ENCODE measurements at places on chromosomes 6 and 20. TPM values are rescaled to one million over a fixed set of nuclear protein-coding genes. Genes with fewer than 3 reads are reported as not detected.

DNA sequence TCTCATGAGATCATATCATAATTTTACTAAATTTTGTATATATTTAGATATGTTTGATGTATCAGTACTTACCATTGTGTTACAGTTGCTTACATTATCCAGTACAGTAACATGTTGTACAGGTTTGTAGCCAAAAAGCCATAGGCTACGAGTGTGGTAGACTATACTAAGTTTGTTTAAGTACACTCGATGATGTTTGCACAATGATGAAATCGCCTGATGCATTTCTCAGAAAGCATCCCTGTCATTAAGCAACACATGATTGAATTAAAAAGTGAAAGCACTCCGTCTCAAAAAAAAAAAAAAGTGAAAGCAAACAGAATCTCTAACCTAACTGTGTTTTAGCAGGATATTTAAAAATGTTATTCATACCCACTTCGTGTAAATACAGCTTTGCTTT is 104.9 kb upstream of the TFAP2D start:
- no peak for DNase-seq

DNA sequence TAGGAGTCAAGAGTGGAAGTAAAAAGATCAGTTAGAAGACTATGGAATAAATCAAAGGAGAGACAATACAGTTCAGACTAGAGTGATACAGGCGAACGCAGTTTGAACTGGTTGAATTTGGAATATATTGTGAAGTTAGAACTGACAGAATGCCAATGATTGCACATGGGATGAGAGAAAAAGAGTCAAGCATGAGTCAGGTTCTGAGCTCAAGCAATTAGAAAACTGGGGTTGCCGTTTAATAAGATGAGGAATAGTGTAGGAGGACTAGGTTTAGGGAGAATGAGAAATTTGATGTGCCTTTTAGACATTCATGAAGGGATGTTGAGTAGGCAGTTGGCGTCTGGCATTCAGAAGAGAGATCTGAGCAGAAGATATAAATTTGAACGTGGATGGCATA is 8.0 kb downstream of the RNF217 start:
- DNase-seq = no peak

DNA sequence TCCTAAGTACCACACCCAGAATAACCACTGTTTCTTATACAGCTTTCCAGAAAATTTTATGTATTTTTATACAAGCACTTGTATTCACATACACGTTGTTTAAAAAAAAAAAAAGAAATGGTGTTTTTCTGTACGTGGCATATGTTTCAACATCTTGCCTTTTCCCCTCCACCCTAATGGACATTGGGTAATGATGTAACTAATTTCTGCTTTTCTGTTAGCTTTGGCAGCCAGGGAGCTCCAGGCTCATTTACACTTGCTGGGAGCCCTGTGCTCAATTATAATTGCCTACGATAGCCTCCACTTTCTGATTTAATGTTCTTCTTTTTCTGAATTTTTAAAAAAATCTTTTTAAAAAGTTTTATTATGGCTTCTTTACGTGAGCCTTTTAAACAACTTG is 352.4 kb downstream of the UTRN start:
- DNase-seq = no peak

TTLL9 gene
- 0.32 TPM for polyA plus RNA-seq

DNA sequence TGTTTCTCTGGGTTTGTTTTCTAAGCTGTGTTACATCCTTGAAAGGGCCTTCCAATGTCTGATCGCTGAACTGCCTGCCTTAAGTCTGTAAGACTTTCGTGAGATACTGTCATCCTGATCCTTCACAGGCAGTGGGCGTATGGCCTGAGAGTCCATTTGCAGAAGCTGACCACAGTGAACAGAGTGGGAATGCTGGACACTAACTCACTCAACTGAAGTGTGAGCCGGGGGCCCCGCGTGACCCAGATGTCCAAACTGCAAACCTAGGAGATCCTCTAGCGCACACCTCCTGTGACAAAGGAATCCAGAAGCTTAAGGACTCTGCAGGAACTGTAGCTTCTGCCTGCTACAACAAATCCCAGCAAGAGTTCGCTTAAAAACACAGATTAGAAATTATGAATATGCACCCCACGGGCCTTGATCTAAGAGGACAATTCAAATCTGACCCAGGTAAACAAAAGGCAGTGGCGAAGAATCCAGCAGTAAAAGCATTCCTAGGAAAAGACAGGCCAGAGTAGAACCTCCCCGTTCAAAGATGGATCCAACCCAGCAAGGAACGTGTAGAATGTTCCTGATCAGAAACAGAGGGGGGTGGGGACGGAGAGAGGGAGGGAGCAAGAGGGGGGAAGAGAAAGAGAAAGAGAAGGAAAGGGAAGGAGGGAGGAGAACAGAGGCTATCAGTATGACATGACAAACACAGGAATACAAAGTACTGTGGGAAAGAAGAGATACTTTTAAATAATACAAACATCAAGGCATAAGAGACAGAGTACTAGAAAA is 135.0 kb upstream of the AFDN start:
- no peak for DNase-seq

CALHM5 gene
- polyA plus RNA-seq = 0.38 TPM

DNA sequence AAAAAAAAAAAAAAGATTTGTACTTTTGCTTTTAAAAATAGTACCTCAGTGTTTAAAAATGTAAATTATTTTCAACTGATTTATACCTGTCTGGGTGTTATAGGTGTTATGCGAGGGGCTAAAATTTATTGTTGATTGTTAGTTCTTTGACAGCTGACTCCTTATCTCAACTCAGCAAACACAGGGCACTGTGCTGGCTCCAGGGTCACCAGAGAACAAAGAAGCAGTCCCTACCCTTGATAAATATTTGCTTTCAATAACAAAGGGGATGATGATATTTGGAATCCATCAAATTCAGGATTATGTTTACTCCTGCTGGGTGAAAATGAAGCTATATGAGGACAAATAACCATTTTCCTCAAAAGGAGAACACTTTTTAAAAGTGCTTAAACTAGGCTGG is 34.2 kb upstream of the KAT14 start:
- DNase-seq = no peak

DNA sequence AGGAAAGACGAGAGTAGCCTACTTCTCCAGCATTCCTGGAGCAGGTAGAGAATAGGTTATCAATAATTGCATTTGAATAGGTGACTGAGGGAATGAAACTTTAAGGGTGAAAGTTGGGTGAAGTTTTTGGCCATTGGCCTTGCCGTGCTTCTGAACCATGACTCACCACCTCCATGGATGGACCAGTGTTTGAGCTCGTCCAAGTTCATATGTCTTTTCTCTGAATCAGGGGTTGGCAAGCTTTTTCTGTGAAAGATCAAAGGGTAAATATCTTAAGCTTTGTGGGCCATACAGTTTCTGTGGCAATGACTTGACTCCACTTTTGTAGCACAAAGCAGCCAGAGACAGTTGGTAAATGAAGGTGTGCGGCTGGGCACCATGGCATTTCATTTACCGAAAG is 31.8 kb downstream of the SNRNP48 start:
- DNase-seq = no peak

GRCh38 chr6:157996918-157997702 is 15.4 kb downstream of the SYNJ2 start:
- DNase-seq = no peak

CTAGE9 gene
- polyA plus RNA-seq = not detected

DNA sequence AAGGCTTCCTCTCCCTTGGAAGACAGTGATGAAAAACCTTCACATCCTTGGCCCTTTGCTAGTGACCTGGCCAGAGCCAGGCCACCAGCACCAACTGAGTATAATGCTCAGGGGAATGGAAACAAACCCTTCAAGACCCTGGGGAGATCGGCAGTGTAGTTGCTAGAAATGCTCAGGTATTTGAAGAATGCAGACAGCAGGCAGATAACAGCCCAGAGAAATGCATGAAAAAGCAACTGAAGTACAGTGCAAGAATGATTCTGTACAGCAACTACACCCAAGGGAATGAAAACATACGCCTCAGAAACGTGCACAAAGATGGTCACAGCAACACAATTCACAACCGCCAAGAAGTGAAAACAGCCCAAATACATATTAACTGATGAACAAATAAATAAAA is 41.1 kb downstream of the PPP1R3G start:
- no peak for DNase-seq

MRPS26 gene
- polyA plus RNA-seq = 152 TPM

HMGN3 gene
- polyA plus RNA-seq = 57.6 TPM

DNA sequence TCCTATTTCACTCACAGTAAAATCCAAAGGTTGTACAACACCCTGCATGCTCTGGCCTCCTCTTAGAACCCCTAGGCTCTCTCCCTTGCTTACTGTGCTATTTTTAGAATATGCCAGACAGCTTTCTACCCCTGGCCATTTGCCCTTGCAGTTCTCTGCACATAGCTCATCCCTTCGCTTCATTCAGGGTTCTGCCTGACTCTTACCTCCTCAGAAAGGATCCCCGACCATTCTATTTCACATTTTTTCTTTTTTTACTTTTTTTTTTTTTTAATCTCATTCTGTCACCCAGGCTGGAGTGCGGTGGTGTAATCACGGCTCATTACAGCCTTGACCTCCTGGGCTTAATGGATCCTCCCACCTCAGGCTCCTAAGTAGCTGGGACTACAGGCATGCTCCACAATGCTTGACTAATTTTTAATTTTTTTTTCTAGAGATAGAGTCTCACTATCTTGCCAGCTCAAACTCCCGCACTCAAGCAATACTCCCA is 33.6 kb downstream of the COMMD7 start:
- peak; percentile 19 for DNase-seq

DNA sequence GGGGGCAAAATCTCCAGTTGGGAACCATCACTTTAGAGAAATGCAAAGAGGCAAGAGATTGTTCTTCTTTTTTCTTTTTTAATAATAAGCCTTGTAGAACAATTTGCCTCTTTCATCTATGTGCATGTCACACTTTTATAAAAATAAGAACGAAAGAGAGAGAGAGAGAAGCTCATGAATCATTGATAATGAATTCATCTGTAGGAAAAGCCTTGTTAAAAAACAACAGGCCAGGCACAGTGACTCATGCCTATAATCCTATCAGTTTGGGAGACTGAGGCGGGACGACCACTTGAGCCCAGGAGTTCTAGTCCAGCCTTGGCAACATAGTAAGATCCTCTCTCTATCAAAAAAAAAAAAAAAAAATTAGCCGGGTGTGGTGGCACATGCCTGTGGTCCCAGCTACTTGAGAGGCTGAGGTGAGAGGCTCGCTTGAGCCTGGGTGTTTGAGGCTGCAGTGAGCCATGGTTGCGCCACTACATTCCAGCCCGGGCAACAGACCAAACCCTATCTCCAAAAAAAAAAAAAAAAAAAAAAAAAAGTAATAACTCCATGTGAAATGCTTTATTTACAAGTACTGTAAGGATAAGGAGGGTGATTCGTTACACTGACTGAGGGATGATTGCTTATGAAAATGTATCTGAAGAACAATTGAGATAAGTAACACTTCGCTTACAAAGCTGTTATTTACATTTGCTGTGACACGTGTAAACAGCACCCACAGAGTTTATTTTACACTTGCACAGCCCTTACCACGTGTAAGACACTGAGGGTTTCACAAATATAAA is 6.0 kb downstream of the CCN5 start:
- no peak for DNase-seq

- DNase-seq = no peak
These were observed 53.9 kb upstream of the ECI2 start for GRCh38 chr6:4189249-4189648.

STK38 gene
- 12.0 TPM for polyA plus RNA-seq

- no peak for DNase-seq
These were observed 37.2 kb upstream of the MYLK2 start for GRCh38 chr20:31781945-31782344.

DNA sequence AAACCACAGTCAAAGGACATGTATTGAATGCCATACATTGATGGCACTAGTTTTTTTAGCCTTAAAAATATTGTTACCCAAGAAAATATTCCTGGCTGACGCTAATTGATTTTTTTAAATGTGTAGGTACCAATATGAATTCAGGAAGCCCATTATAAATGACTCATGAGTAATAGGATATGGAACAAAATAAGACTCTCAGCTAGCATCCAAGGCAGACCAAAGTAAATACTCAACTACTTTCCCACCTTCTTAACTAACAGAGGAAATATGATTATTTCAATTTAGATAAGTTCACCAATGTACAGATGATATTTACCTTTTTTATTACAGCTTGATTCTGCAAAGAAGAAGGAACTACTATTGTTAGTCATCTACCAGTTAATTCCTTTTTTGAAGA is 43.2 kb upstream of the TXNDC5 start:
- no peak for DNase-seq

DNA sequence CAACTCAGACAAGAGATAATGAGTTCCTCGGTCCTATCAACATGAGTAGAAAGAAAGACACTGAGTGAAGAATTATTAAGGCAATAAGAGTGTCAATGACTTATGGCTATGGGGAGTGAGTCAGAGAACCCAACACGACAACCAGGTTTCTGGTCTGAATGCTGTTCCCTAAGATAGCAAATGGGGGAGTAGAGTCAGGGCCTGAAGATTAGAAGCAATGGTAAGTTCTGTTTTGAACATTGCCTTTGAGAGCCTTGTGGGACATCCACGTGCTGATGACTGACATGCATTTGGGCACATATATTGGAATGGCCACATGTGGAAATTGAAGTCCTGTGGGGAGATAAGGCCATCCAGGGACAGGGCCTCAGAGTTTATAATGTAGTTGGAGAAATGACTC is 254.4 kb upstream of the TCF21 start:
- no peak for DNase-seq

PRL gene
- not detected for polyA plus RNA-seq

GRCh38 chr20:16749573-16749972 is 1.4 kb downstream of the OTOR start:
- DNase-seq = no peak

PRIM2 gene
- polyA plus RNA-seq = 19.9 TPM

LTV1 gene
- 19.4 TPM for polyA plus RNA-seq

- DNase-seq = no peak
These were observed 79.1 kb upstream of the ANKEF1 start for GRCh38 chr20:9955646-9956045.

RPP40 gene
- 8.3 TPM for polyA plus RNA-seq

DNA sequence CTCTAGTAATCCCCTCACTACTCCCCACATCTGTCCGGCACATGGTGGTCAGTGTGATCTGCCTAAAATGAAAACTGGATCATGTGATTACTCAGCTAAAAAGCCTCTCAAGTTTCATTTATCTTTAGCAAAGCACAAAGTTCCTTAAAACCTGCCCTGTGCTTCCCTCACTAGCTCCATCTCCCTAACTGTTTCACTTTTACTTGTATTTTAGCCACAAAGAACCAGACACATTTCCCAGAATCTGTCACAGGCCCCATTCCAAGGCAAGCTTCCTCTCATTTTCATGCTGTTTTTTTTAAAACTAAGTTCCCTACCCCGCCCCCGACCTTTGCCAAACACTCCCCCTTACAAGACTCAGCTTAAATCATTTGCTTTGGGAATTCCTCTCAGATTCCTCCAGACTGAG is 8.9 kb upstream of the IGF2R start:
- DNase-seq = no peak

GRCh38 chr6:141301779-141302178 is 830.9 kb upstream of the GJE1 start:
- DNase-seq = no peak

BFSP1 gene
- 7.1 TPM for polyA plus RNA-seq

CCR6 gene
- polyA plus RNA-seq = not detected

DNA sequence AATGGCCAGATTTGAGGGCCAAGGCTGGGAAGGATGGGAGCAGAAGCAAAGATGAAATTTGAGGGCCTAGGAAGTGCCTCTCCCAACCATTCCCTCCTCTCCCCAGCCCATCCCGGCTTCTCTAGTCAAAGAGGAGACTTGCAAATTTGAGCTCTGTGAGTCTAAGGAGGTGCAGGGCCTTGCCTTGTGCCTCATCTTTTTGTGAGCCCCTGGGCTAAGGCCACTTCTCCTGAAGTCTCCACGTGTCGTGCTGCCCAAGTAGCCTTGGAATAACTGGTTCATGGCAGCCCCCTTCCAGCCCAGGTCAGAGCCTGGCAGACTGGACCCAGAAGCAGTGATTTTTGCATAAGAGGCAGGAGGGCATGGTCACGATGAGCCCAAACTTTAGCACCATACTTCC is 6.7 kb downstream of the PTGIS start:
- no peak for DNase-seq
